ENCODE measurements at places on chromosomes 3 and 15.

GRCh38 chr3:146091397-146091796 is 69.6 kb downstream of the PLOD2 start:
- no peak for DNase-seq

- DNase-seq = no peak
Observed at GRCh38 chr3:87674397-87675161, 384.2 kb downstream of the CGGBP1 start.

DNA sequence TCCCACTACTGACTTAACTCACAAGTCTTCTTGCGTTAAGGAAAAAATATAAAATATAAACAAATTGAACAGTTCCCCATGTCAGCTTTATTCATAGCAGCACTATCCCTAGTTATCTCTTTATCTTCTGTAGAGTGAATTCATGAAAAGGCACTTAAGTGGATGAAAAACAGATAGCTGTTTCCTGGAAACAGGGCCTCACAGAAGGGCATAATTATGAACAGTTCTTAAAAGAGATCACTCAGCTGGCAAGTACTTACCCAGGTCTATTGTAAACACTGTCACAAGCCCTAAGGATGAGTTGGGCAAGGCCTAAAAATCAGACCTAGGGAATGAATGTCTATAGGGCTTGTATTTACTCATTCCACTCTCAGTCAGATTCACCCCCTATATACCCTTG is 10.7 kb downstream of the MB21D2 start:
- DNase-seq = no peak

DNA sequence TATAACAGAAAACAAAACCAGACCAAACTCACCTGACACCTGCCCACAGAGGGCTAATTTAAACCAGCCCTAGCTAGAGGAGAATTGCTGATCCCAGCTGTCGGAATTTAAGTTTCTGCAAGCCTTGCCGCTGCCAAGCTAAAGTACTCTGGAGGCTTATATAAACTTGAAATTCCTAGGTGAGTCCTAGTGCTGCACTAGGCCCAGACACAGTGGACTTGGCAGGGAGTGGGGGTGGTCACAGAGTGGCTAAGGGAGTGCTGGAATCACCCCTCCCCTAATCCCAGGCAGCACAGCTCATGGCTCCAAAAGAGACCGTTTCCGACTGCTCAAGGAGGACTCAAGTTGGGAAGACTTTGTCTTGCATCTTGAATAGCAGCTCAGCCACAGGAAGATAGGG is 17.6 kb downstream of the TMCO5A start:
- no peak for DNase-seq

GRCh38 chr3:156732715-156733421 is 58.5 kb downstream of the TIPARP start:
- no peak for DNase-seq

DNA sequence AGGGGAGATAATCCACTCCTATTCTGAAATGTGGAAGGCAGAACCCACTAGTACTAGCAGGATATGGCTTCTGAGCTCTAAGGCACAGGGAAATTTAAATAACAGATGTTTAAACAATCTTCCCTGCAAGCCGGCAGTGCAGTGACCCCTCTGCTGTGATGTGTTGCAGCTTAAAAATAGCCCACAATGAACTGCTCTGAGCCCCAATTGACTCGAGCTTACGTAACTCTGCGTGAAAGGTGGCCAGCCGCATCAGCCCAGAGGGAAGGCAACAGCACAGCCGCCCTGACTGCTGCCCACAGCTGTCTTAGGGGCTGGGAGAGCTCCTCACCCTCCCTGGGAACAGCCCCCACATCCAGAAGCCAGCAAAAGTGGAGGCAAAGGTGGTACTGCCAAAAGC is 12.5 kb upstream of the CAMKV start:
- no peak for DNase-seq

DNA sequence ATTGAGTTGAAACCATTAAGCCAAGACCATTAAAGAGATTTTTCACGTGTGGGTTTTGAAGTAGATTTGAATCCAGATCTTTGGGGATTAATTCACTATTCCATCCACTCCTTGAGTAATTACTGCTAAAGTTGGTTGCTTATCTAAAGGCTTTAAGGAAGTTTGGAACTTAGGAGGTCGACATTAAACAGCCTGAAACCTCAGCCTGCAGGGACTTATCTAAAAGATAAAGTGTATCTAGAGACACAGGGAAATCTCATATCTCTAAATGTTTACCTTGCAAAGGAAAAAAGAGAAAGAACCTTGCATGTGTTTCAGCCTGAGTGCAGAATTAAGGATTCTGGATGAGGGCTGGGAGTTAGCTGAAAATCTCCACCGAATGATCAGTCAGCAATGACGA is 158.6 kb downstream of the MEIS2 start:
- DNase-seq = no peak

- no peak for DNase-seq
Observed at GRCh38 chr3:32399030-32399620, 7.5 kb downstream of the CMTM7 start.

DNA sequence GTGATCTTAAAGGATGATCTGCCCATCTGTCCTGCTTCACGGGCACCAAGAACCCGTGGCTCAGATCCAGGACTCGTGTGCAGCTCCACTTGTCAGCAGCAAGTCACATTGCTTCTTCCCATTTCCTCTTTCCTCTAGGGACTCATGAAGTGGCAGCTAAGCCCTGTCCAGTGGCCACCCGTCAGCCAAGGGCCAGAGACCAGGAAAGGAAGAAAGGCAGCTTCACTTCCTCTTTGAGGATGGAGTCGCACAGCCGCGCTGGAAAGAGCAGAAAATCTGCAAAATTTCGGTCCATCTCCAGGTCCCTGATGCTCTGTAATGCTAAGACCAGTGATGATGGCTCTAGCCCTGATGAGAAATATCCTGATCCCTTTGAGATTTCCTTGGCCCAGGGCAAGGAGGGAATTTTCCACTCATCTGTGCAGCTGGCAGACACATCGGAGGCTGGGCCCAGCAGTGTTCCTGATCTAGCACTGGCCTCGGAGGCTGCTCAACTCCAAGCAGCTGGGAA is 28.5 kb downstream of the IL16 start:
- DNase-seq = no peak

- no peak for DNase-seq
Observed at GRCh38 chr15:100726421-100727190, 124.2 kb downstream of the ASB7 start.

DNA sequence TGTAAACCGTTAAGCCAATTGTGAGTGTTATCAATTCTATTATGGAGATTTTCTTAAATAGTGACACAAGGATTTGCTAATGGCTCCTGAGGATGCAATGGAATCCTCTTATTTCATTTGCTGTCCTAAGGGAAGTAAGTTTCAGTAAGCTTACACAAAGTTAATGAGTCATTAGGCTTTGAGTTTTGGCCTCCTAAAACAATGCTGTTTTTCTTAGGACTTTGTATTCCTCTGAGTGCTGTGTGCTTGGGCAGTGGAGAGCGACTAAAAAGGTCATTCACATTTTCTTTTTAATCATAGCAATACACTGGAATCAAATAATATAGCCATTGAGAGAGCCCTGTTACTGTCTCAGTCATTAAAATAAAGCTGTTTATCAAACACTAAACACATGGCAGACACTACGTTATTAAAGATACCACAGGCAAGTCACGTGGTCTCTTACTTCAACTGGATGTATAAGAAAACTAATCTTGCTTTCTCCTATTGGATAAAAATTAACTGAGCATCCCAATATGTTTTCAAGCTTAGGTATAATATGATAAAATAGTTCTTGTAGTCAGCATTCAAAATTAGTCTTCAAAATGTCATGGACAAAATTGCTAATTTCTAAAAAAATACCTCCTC is 290.8 kb downstream of the NLGN1 start:
- DNase-seq = no peak

DNA sequence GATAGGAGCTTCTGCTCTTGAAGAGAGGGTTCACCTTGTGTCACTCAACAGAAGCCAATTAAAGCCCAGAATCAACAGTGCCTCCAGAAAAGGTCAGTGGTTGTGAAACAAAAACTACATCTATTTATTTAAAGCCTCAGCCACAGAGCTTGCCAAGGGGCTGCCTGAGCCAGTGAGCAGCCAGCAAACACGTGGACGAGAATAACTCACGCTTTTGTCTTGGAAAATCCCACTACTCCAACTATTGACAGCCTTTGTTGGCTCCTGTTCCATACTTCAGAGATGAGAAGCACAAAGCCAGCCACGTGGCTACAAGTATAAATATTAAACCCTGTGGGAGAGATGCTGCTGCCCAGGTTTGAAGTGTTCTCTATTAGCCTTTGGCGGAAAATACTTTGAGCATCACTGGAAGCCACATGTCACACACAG is 10.3 kb downstream of the GPR156 start:
- no peak for DNase-seq

DNA sequence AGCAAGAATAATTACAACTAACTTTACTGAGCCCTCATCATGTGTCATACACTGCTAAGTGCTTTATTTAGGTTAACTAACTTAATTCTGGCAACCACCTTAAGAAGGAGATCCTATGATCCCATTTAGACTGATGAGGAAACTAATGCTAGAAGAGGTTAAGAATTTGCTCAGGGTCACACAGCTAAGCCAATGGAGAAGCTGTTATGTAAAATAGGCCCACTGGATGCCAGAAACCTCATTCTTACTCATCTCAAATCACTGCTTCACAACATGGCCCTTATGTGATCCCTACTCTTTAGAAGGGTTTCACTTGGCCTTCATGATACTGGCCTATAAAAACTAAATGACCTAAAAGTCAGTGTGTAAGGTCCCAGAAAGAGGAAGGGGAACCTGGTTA is 41.2 kb downstream of the IMPG2 start:
- no peak for DNase-seq

- DNase-seq = no peak
Observed at GRCh38 chr3:11363715-11364114, 91.5 kb downstream of the ATG7 start.

DNA sequence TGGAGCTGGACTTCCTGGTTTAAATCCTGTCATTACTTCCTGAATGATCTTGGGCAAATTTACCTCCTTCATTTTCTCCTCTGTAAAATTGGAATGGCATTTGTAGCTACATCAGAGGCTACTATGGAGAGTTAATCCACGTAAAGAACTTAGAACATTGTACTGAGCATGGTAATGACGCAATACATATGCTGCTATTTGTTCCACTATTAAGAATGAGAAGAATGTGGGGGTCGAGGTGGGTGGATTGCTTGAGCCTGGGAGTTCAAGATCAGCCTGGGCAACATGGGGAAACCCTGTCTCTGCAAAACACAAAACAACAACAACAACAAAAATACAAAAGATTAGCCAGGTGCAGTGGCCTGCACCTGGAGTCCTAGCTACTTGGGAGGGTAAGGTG is 250.6 kb downstream of the RYR3 start:
- no peak for DNase-seq

DNA sequence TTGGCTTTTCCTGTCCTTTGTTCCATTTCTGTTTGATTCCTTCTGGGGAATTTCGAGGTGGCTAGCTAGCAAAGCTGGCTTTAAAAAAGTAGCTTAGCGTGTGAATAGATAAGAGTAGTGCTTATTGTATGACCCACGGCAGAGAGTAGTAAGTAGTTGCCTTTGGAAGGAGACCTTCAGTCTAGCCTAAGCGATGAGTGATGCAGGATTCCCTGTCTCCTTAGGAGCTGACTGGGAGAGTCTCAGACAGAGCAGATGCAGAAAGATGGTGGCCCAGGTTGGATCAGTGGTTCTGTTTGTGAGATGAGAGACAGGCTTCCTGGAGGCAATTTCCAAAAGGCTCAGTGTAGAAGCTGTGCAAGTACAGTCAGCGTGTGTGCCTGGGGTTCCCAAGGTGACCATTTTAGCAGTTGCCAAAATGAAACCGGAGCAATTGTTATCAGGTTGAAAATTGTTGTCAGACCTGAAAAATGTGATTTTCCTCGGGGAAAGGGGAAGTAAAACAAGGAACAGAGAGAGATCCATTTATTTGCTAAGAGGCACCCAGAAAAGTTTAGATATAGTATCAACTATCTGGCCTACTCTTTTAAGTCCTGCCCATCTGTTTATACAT is 681 bp upstream of the IL5RA start:
- DNase-seq = no peak

DNA sequence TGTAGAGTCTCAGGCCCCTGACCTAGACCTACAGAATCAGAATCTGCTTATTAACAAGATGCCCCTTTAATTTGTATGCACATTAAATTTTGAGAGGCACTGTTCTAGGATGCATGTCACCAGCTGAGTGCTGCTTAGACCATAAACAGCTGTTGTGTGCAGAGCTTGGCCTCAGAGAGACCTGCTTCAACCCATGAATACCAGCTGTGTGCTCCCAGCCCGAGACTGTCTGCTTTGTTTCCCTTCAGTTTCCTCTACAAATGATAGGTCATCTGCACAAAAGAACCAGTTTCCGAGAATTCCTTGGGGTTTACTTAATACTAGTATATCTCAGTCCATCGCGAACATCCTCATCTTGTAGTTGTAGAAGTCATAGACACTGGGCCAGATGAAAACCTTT is 158.5 kb upstream of the PFN2 start:
- DNase-seq = no peak

DNA sequence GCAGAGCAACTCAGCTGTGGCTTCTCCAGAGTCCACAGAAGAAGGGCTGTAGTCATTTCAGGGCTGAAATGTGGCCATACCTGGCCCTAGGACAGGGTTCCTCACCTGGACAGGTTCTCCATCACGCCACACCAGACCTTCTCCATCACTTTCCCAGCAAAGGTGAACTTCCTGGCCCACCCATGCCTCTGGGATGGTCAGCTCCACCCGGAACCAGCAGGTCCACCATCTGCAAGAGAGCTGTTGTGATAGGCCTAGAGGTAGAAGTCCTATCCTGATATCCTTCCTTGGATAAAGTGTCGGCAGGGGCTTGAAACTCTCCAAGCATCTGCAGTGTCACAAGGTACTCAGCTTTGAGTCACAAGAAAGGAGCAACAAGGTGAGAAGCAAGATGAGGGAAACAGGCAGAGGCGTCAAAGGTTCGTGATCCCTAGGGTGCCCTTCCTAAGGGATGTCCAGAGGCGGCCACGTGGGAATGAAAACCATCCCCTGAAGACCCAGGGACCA is 948 bp downstream of the MAN2C1 start:
- no peak for DNase-seq

DNA sequence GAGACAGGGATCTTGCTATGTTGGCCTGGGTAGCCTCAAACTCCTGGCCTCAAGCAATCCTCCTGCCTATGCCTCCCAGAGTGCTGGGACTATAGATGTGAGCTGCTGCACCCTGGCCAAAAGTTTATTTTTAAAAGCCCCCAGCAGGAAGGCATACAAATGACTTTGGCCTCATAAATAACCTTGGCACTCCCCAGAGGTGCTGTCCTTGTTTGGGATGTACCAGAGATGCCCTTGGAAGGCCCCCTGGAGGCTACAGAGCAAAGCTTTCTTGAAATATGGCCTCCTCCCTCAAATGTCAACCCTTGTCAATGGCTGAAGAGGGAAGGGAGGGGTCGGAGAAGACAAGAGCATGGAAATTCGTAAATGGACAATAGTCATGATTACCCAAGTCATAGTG is 14.0 kb upstream of the RTP3 start:
- DNase-seq = no peak

- no peak for DNase-seq
Observed at GRCh38 chr3:4959180-4959579, 20.1 kb upstream of the BHLHE40 start.

- DNase-seq = no peak
Observed at GRCh38 chr3:43505351-43505750, 116.5 kb downstream of the ANO10 start.
